Cardiac septum (tissue), 1 donor: ENCODE measurements at places on chromosomes 1 and 21. TPM values are rescaled to one million over a fixed set of nuclear protein-coding genes. Genes with fewer than 3 reads are reported as not detected.

SLC45A1 gene
- 1.8 TPM for total RNA-seq

ADORA3 gene
- total RNA-seq = 0.51 TPM

MEGF6 gene
- 9.3 TPM for total RNA-seq

- DNase-seq = no peak
Measured at GRCh38 chr1:50955116-50955515, 5.0 kb downstream of the FAF1 start.

DNA sequence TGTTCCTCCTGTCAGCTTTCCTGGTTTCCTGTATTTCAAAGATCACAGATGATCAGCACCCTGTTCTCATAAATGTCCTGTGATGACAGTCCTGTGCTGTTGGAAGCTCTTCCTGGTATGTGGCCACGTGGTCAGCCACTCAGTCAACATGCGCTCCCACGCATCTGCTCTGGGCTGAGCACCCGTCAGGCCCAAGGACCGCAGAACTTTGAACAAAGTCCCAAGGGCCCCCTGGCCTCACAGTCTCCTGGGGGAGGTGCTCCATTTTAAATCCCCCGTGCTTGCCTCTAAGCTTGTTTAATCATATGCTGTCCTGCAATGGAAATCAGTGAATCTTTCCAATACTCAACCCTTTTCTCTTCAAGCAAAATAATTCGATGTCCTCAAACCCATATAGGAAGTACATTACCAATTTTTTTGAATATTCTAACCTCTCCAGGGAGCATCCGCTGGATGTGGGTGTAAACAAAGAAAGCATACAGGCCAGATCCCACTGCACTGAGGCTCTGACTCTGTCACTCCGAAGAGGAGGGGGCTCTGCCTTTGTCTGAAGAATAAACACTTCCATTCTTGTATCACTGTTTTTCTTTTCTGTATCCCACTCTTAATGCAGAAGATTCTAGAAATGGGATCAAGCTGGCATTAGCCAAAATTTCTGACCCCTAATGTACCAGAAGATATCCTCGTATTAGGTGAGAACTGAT lies 250.3 kb downstream of the SDCCAG8 start:
- no peak for DNase-seq

DNA sequence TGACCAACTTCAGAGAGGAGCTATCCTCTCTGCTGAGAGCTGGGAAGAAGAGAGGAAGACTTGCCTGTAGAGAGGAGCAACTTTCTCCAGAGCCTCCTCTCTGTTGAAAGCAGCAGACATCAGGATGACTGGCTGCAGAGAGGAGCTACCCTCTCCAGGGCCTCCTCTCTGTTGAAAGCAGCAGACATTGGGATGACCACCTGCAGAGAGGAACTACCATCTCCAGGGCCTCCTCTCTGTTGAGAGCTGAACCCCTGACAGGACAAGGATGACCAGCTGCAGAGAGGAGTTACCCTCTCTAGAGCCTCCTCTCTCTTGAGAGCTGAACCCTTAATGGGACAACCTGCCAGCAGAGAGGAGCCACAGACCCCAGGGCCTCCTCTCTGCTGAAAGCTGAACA lies 83.0 kb upstream of the GJB5 start:
- no peak for DNase-seq

DNA sequence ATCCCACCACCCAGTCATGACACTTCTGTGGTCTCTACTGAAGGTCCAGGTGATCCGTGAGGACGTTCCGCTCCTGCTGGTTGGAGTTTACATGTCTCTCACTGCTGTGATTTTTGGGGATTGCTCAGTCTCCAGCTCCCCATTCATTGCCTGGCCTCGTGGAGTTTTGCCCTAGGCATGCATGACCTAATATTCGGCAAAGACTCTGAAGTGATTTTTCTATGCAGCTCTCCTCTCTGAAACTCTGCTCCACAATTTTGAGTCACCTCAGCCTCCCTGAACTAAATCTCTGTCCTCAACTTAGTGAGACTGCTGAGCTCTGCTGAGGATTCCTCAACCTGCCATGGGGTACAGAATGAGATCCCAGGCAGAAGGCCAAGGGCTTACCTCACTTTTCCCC lies 174.4 kb upstream of the FGGY start:
- DNase-seq = no peak

DNA sequence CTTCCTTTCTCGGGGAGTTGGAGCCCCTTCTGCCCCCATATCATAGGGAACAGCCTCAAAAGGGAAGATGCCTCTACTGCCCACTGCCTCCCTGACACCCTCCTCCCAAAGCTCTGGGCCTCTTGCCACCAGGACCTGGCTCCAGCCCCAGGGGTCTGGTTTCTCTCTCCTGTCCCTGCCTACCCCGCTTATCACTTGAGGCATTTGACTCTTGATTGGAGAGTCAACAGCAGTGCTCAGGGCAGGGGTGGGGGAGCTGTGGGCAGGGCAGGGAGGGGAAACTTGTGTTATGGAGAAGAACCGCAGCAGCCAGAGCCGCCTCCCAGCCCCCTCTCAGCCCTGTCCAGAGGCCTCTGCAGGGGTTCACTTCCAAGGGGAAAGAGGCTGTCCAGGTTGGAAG lies 573 bp downstream of the TRIM63 start:
- peak; percentile 90 for DNase-seq
